ENCODE measurements at places on chromosomes 12 and 14. TPM values are rescaled to one million over a fixed set of nuclear protein-coding genes. Genes with fewer than 3 reads are reported as not detected.
A peak's percentile ranks its signal among the peaks of the same experiment; 100 is the strongest.

The PPP1R1A gene
- not detected for total RNA-seq

The CPNE6 gene
- total RNA-seq = not detected

The SOAT2 gene
- not detected for total RNA-seq

The PMCH gene
- not detected for total RNA-seq

The ANG gene
- 0.33 TPM for total RNA-seq

The TOMM20L gene
- not detected for total RNA-seq

The TESPA1 gene
- 4.5 TPM for total RNA-seq

The LRRC10 gene
- not detected for total RNA-seq

The THAP2 gene
- 3.9 TPM for total RNA-seq

The EFS gene
- total RNA-seq = not detected

GRCh38 chr14:92717571-92718042 is 30.8 kb downstream of the LGMN start:
- DNase-seq = no peak

DNA sequence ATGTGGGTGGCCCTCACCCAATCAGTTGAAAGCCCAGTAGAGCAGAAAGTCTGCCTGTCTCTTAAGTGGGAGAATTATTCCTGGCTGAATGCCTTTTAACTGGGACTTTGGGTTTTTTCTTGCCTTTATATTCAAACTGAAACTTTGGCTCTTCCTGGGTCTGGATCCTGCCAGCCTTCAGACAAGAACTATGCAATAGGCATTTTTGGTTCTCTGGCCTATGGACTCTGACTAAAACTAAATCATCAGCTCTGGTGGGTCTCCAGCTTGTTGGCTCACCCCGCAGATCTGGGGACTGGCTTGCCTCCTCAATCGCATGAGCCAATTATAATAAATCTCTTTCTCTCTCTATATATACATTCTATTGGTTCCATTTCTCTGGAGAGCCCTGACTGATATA is 173.0 kb upstream of the IGF1 start:
- DNase-seq = no peak

GRCh38 chr14:105047283-105048016 is 17.8 kb downstream of the GPR132 start:
- DNase-seq = no peak

DNA sequence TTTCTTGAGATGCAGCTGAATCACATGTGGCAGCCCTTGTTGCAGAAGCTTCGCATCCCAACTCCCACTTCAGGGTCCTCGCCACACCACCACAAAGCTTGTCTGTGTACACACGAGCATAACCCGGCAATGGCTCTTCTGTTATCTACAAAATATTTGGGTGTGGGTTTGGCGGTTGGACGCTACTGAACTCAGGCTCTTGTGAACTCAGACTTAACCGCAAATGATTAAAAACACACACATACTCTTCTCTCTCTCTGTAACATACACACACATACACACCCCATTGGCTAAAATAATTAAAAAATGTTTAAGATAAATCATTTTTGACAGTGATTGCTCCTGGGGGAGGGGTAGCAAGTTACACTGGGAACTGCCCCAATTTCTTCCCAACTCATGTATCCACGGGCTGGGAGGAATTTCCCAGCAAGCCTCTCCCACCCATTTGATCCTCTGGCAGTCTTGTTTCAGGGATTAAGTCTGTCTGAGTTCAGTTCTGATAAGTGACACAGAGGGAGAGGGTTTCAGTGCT is 63.7 kb upstream of the MANSC4 start:
- peak; percentile 55 for DNase-seq

- no peak for DNase-seq
These were observed 29.6 kb downstream of the ATXN2 start for GRCh38 chr12:111569363-111570083.

DNA sequence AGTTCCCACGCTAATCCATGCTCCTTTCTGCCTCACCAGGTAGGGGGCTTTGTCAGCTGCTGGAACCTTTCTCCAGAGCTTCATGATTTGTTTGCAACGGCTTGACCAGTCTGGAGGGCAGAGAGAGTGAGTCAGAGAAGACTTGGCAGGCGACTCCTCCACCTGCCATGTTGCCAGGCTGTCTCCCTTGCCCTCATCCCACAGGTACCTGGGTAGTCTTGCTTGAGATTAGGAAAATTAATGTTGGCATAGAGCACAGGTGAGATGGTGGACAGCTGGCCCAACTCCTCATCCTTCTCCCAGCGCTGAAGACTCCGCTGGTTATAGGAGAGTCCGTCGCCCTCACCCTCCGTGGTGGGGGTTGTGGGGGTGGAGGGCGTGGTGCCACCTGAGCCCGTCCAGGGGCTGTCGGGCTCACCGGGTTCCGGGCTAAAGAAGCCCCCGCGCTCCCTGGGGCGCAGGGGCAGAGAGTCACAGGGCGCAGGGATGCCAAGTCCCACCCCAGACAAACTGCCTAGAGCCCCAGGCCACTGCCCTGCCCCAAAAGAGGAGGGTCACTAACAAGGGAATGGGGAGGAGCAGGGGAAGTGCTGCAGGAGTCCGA is 18.6 kb downstream of the KMT2D start:
- no peak for DNase-seq

DNA sequence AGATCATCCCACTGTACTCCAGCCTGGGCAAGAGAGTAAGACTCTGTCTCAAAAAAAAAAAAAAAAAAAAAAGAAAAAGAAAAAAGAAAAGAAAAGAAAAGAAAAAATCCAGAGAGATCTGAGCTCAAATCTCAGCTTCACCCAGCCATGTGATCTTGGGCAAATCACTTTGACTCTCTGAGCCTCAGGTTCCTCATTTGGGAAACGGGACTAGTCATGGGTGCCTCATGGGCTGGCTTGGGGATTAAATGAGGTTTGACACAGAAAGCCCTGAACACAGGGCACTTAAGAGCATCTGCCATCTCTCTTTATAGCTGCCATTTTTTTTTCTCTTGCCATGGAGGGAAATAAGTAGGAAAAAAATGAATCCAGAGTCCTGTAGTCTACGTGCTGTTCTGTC is 86.2 kb upstream of the MYL2 start:
- no peak for DNase-seq

DNA sequence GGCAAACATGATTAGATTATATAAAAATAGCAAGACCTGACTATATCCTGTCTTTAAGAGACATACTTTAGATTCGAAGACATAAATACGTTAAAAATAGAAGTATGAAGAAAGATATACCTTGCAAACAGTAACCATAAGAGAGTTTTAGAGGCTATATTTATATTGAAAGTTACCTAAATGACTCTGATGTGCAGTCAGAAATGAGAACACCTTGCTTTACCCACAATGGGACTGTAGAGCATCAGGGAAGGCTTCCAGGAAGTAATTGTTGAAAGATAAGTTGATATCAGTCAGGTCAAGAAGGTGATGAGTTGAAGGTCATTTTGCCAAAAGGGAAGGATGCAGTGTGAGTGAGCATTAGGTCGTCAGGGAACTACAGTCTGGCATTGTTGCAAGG is 110.2 kb downstream of the NEDD1 start:
- no peak for DNase-seq

DNA sequence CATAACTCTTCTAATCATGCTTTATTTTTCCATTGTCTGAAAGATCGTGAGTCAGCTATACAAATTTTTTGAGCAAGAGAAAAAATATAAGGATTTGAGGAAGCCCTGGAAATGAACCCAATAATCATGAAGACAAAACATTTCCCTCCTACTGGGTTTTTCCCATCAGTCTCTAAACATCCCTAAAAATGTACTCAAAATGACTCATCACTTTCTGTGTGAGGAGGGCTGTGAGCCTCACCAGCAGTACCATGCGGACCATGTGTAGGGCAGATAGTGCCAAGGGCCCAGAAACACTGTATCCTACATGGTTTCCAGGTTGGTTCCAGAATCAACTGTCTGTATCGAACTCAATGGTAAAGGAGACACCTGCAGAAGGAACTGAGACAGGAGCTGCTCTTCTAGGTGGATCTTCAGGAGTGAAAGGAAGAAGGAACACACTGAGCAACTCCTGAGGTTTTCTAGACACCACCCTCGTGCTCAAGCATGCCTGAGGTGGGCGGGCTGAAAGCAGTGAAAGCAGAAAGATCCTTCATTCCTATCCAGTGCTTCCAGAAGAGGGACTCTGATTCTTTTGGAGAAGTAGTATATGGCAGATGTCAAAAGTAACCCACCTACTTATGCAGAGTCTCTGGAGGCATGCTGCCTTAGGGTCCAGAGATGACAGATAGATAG is 48.6 kb upstream of the RHOJ start:
- peak; percentile 64 for DNase-seq

- no peak for DNase-seq
These were observed 22.9 kb downstream of the VEZT start for GRCh38 chr12:95240556-95240955.

DNA sequence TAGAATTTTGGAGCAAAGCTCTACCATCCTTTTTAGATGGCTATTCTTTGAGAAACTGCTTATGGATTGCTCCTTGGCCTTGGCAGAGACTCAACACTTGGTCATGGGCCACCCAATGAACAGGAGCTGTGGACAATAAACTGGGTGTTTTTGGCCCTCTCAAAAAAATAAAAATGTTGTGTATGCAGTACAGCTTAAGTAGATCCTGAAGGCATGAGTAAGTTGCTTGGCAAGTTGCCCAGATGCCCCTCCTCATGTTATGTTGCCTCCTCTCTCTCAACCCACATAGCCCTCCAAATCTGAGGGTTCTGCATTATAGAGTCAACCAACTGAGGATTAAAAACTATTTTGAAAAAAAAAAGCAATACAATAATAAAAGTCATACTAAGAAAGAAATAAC is 124.9 kb downstream of the ATP23 start:
- peak; percentile 11 for DNase-seq

GRCh38 chr12:6187948-6188793 is 12.0 kb upstream of the CD9 start:
- no peak for DNase-seq

DNA sequence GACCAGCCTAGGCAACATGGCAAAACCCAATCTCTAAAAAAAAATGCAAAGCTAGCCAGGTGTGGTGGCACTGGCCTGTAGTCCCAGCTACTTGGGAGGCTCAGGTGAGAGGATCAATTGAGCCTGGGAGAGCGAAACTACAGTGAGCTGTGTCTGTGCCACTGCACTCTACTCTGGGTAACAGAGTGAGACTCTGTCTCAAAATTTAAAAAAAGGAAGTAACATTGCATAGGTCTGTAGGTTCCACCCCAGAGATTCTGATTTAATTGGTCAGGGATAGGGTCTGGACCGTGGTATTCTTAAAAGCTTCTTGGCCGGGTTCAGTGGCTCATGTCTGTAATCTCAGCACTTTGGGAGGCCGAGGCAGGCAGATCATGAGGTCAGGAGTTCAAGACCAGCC is 26.2 kb downstream of the ZC2HC1C start:
- DNase-seq = no peak

DNA sequence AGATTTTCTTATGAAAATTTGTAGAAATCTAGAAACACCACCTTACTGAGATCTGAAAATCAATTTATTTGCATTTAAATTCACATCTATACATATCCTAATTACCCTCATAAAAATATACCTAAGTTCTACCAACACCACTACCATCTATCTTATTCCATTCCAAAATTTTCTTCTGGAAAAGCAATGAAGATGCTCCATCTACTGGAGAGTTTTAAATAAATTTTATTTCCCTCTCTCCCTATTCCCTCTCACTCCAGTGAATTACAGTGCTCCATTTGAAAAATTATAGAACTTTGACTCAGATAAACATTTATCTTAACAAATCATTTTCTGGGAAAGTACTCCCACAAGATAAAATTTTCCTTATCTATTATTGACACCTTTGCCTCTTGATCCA is 2.3 kb upstream of the C14orf39 start:
- DNase-seq = no peak

- DNase-seq = no peak
These were observed 480.2 kb upstream of the FBXO33 start for GRCh38 chr14:39912192-39913100.

DNA sequence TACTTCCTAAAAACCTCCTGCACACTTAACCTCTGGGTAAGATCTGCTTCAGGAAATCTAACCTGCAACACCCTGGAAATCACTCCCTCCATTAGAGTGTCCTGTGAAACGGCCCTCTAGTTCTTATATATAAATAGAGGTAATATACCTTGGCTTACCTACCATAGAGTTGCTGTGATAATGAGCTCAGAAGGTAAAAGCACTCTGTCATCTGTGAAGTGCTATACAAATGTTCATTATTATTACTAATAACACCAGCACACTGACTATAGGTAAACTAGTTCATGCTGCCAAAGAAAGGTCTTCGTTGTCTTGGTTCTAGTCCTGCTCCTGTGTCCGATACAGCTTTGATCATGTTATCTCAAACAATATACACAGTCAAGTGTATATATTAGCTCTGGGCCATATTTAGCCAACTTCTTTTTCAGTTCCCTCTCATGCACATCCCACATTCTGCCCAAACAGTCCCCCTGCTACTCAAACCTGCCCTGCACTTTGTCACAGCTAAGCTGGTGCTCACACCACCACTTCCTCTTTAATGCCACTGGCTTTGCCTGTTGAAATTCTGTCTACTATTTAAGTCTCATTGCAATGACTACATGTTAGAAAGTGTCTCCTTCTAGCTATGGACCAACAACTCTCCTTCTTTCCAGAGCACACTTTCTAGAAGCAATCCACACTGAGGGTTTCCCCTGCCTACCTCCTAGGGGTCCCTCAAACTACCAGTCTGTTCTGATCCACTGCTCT is 5.1 kb downstream of the E2F7 start:
- no peak for DNase-seq

- no peak for DNase-seq
These were observed 502.1 kb upstream of the FLRT2 start for GRCh38 chr14:85027681-85028370.

GRCh38 chr14:99768381-99768780 is 24.8 kb upstream of the EML1 start:
- DNase-seq = no peak

DNA sequence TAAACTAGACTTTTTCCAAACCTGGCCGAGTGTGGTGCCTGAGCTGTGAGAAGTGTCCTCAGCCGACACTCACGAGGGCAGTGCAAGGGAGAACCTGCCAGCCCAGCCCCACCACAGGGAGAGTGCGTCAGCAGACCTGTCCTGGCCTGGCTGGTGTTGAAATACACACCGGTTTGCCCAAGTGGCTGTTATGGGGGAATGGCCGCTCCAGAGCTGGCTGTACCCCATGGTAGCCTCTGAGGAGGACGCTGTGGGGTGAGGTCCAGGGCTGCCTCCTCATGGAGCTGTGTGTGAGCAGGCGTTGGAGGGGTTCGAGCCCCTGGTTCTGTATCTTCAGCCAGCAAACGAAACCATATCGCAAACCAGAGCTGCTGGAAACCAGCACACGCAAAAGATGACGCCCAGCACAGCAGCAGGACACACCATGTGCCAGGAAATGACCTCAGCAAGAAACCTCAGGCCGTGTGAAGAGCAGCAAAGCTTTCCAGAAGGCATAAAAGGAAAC is 9.4 kb downstream of the ANKRD9 start:
- DNase-seq = peak; percentile 52

- DNase-seq = no peak
These were observed 62.7 kb downstream of the KIF26A start for GRCh38 chr14:104201063-104201462.

- DNase-seq = no peak
These were observed 31.5 kb upstream of the TMPO start for GRCh38 chr12:98483621-98484503.

- DNase-seq = peak; percentile 30
These were observed 1.6 kb downstream of the DPF3 start for GRCh38 chr14:72892103-72892878.

All from HT1080 (cell line).